ENCODE measurements at places on chromosomes 12 and 14.

GRCh38 chr14:100827101-100828021 lies 1.4 kb downstream of the MEG3 start:
- no peak for DNase-seq

- no peak for DNase-seq
These were observed 9.3 kb downstream of the SYNE3 start for GRCh38 chr14:95507174-95507573.

- no peak for DNase-seq
These were observed 45.7 kb upstream of the VASH1 start for GRCh38 chr14:76715511-76716081.

GRCh38 chr12:67590149-67590790 lies 58.3 kb upstream of the DYRK2 start:
- DNase-seq = no peak

DNA sequence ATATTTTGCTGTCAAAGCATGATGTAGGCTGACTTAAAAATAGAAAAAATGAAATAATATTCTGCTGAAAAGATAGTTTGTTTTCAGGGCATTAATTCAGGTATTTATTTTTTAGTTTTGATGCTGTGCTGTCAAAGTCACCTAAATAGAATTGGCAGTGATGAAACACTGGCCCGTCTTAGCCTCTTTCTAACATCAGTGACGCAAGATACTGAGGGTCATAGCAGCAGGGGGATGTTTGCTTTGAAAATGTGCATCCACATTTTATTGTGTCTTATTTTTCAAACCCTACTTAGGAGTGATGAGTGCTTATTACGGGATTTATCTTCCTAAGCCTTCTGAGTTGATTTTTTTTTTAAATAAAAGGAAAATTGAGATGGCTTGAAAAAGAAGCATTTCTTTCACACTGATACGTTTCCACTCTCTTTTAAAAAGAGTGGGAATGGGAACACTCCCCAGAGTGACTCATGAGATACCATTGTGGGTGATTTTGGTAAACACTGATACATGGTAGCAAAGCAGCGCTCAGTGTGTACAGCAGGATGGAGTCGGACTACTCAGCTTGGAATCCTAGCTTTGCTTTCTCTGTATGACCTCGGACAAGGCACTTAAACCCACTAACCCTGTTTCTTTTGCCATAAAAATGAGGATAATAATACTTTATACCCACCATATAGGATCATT lies 290.8 kb downstream of the ERC1 start:
- DNase-seq = no peak

GRCh38 chr12:104216521-104216924 lies 944 bp downstream of the TXNRD1 start:
- DNase-seq = no peak

DNA sequence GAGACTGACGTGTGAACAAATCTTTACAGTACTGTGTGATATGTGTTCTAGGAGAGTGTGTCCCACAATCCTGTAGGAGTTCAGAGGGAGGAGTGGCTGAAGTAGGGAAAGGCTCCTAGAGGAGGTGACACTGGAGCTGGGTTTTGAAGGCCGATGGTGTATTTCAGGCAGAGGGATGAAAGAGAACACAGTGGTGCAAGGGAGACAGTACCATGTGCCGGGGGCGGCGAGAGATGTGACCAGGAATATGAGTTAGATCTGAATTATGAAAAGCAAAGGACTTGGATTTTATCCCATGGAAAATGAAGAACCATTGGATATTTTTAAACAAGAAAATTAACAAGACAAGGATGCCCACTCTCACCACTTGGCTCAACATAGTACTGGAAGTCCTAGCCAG lies 77.0 kb upstream of the ESRRB start:
- no peak for DNase-seq

DNA sequence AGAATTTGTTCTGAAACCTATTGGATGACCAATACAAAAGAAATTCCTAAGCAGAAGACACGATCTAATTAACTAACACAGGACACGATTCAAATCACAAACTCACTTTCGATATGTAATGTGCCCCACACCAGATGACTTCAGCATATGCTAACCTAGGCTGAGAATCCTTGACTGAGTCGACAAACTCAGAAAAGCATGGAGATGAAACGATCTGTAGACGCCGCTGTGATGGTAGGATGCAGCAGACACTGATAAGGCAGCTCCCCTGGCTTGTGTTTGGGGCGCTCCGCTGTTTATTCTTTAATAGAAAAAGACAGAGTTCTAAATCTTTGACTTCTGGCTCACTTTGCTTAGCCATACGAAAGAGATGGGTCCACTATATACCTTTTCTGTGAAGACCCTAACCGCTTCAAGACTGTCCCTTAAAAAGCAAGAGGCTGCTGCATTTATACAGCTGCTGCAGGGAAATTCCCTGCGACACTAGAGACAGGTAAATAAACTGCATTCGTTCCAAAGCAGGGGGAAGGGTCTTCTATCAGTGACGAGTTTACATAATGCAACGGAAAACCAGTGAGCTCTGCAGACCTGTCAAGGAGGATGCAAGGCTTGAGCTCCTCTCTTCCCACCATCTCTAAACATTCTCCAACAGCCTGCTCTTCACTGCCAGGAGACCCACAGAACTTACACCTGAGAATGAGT lies 929 bp downstream of the CHD8 start:
- DNase-seq = no peak

- no peak for DNase-seq
These were observed 39.2 kb downstream of the PRIMA1 start for GRCh38 chr14:93749076-93749420.

DNA sequence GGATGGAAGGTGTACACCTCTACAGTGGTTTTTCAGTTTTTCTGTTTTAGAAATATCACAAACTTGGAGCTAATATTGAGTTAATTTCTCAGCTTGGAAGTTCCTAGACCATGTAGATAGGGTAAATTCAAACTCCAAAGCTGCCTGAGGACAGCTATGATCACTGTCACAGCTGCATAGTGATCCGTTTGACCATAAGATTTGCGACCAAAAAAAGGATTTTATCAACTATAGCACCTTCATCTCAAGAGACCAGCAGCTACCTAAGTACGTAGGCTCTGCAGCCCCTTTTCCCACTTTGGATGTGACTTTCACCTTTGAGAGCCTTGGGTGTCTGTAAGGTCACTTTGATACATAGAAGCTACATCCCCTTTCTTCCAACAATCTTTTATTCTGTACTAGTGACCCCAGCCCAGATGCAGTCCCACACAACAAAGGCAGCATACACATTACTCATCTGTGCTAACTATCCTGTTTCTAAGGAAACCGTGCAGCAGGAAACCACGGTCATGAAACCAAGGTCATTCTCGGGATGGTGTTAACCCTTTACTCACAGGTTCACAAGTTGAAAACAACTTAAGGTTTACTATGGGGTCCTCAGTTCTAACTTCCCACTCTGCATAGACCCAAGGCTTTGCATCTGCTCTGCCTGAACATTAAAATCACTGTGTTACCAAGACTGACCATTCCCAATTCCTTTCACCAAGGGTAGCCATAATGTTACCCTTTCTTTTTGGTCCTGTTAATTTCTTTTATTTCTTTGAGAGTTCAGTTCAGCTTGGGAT lies 75.4 kb downstream of the IFT81 start:
- no peak for DNase-seq

GRCh38 chr12:53561590-53561953 lies 54.3 kb upstream of the NPFF start:
- DNase-seq = no peak

- no peak for DNase-seq
These were observed 29.0 kb downstream of the DACT1 start for GRCh38 chr14:58666737-58667136.

DNA sequence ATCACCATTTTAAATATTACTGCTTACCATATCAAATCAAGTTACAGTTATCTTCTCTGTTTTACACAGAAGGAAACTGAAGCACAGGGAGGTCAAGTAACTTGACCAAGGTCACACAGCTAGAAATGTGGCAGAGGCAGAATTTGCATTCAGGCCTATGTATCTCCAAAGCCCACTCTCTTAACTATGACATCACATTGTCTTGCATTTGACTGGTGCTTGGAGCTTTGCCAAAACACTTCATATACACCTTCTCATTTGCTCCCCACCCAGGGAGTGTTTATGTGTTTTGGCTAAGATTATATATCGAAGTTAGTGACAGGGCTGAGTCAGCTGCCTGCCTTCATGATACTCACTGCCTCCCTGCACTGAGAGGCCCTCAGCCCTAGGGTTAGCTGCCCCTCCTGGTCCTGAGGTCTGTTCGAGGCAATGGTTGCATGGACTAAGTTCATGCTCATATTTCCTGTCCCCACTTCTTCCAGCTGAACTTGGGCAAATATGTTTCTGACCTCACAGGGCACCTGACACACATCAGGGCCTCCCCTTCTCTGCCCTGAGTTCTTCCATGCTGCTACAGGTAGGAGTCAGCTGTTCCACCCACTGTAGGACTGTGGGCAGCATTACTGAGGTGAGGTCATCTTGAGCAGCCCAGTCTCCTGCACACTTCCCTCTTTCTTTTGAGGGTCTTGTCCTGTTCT lies 1.8 kb downstream of the GALNT6 start:
- DNase-seq = no peak

GRCh38 chr12:61043838-61044237 lies 1216.4 kb upstream of the USP15 start:
- DNase-seq = no peak

- no peak for DNase-seq
These were observed 219.2 kb downstream of the TMEM121 start for GRCh38 chr14:105745433-105746123.
